Progenitor cell of endocrine pancreas (in vitro differentiated cells): ENCODE measurements at places on chromosomes 4 and X.

GRCh38 chr4:126807132-126807531 lies 825.6 kb upstream of the INTU start:
- DNase-seq: no peak

- DNase-seq: no peak
These were observed 62.1 kb downstream of the DCX start for GRCh38 chrX:111349934-111350333.

DNA sequence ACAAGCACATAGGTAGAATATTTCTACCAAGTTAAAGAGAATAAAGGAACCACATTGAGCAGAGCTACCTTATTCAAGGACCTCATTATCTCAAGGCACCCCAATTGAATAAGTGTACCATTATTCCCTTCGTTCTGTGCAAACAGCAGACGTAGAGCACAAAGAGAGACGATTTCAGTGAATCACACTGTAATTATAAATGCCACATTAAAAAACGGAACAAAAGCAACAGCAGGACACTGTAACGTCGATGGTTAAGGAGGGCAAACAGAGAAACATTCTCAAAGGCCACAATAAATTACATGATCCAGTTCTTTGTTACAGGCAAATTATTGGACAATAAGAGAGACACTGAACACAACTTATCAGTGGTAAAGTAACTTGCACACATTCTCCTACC lies 644.1 kb upstream of the TENM3 start:
- DNase-seq: no peak

- DNase-seq: no peak
These were observed 29.8 kb upstream of the HPGDS start for GRCh38 chr4:94372228-94372978.

- DNase-seq: no peak
These were observed 89.0 kb downstream of the SH3KBP1 start for GRCh38 chrX:19798423-19798822.

GRCh38 chr4:159106636-159107035 lies 3.8 kb downstream of the RAPGEF2 start:
- DNase-seq: no peak

GRCh38 chr4:125155251-125155650 lies 159.5 kb upstream of the FAT4 start:
- DNase-seq: no peak

GRCh38 chrX:139203651-139204570 lies 326.6 kb upstream of the F9 start:
- DNase-seq: peak; percentile 41

GRCh38 chr4:77006753-77007353 lies 57.3 kb downstream of the SEPTIN11 start:
- no peak for DNase-seq

GRCh38 chrX:32397562-32398216 lies 813.7 kb downstream of the DMD start:
- DNase-seq: no peak

DNA sequence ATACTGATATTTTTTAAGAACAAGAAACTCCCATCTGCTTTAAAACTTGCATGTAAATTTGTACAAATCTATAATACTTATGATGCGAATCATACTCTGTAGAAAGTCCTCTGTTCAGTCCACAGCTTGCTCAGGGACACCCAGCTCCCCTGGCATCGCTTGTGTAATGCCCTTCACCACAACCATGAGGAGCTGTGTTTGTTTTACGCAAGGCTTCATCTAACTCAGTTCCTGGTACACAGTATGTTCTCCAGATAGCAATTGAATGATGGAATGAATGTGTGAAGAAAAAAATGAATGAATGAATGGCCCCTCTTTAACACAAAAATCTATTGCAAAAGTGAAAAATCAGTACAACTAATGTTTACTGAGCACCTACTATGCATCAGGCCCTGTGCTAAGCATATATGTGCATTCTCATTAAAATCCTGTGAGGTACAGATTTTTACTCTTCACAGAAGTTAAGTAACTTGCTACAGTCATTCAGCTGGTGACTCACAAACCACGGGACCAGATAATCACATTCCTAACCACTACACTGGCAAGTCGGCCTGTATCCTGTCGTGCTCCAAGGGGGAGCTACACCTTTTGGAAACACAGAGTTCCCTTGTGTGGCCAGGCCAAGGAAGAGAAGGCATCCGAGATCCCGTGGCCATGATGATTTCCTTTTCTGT lies 58.7 kb upstream of the KDR start:
- no peak for DNase-seq

- DNase-seq: no peak
These were observed 6.4 kb upstream of the COMMD8 start for GRCh38 chr4:47469951-47470350.

GRCh38 chrX:148573119-148573518 lies 72.7 kb downstream of the AFF2 start:
- no peak for DNase-seq

- no peak for DNase-seq
These were observed 11.1 kb downstream of the TREX2 start for GRCh38 chrX:153434801-153435200.

GRCh38 chr4:79164907-79165610 lies 160.8 kb downstream of the NAA11 start:
- DNase-seq: no peak

DNA sequence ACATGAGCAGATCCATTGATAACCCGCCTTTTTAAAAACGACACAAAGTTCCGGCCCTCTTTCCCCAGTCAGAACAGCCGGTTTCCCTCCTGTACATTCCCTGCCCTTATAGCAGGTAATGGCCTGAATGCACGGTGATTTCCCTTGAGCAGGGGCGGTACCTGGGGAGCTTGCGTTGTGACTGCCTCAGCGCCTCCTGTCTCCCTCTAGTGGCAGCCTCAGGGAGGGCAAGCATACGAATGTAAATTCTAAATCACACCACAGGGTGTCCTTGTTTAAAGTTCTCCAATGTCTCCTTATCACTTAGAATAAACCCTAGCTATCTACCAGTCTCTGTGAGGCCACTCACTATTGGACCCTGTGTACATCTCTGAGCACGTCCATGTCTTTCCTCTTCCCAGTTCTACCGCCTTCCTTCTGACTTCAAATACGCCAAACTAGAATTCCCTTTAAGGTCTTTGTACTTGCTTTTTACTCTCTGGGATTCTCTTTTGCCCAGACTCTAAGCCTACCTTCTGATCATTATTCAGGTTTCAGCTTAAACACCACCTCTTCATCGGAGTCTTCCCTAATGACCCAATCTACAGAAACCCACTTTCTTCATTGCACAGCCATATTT lies 18.4 kb upstream of the LDB2 start:
- DNase-seq: peak; percentile 33

- DNase-seq: no peak
These were observed 184.1 kb upstream of the PPARGC1A start for GRCh38 chr4:24073948-24074347.

GRCh38 chr4:54614149-54614548 lies 43.6 kb upstream of the KIT start:
- no peak for DNase-seq

DNA sequence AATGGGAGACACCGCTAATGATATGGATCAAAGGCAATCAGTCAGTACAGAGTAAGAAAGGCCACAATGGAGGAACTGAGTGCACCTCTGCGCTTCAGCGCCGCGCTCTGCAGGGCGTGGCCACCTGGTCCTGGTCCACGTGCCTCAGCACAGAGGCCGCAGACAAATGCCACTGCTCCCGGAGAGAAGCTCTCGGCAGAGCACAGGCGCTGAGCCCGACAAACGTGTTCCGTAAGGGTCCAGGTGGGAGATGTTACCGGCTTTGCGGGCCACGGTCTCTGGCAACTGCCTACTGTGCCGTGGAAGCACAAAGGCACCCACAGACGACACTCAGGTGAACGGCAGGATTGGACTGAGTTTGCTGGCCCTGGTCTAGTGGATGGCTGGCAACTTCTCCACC lies 68.9 kb downstream of the ACOX3 start:
- no peak for DNase-seq

GRCh38 chr4:39642885-39643552 lies 4.4 kb upstream of the SMIM14 start:
- no peak for DNase-seq

DNA sequence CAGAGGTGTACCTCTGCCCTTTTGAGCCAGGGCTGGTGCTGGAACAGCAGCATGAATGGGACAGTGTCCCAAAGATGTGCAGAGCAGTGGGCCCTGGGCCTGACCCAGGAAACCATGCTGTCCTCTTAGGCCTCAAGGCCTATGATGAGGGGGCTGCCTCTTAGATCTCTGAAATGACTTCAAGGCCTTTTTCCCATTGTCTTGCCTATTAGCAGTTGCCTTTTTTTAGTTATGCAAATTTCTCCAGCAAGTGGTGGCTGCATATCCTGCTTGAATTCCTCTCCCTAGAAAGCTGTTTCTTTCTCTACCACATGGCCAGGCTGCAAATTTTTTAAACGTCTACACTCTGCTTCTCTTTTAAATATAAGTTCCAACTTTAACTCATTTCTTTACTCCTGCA lies 160.3 kb downstream of the CFAP299 start:
- DNase-seq: no peak

DNA sequence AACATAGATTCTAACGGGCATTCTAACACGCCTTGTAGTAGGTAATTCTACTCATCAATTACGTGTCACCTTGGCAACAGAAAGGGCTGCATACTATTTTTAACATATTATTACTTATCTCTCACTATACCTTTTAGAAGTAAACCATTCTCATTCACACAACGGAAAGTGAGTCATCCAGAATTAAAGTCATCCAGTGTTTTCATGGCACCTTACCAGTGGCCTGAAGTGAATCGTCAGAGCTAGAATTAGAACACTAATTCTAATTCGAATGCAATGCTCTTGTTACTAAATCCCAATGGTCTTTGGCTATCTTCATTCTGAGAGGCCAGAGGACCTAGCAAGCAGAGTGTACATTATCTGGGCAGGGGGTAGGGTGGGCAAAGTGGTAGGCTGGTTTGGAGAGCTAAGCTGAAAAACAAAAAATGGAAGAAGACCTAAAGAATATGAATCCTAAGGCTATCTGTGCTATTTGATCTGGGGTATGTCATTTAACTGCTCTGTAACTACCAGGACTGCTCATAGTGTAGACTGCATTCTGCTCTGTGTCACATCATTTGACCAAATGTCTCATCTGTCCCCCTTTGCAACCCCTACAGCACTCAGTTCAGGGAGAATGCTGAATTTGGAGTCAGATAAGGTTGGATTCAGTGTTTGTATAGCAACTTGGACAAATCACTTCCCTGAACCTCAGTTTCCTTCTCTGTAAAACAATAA lies 96.5 kb downstream of the HDAC8 start:
- DNase-seq: no peak

- DNase-seq: no peak
These were observed 21.9 kb downstream of the APOO start for GRCh38 chrX:23885803-23886202.

- no peak for DNase-seq
These were observed 162.2 kb upstream of the GPR101 start for GRCh38 chrX:137195991-137196390.

GRCh38 chr4:70399319-70399718 lies 1.6 kb downstream of the OPRPN start:
- DNase-seq: no peak

DNA sequence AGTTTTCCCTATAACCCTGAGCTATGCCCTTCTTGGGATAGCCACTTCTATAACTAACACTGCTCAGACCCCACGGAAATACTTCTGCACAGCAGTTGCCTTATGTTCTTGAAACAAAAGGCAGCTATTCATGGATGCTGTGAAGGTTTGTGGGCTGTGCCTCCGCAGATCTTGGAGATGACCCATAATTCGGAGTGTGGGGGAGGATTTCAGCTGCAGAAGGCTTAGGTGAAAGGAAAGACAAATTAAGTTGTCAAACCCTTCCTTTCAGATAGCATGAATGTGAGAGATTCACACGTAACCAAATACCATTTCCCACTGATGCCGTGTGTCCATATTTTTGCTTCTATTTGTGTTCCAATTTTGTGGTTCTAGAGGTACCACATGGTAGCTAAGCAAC lies 38.1 kb upstream of the NYX start:
- no peak for DNase-seq

DNA sequence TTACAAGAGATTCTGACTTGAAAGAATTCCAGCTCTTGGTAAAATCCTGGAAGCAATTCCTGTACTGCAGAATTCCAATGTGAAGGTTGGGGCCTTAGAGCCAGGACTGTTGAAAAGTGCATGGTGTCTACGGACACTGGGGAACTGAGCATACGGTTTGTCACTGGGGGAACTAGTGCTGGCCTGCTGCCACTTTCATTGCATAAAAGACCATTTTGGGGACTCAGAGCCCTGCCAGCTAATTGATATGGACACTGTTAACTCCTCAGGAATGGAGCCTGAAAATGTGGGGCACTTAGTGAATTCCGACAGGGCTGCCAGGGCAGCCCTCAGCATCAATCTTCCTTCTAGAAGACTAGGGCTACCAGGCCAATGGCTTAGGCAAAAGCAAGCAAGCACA lies 55.9 kb downstream of the AMOT start:
- no peak for DNase-seq

GRCh38 chr4:60897415-60897814 lies 302.7 kb upstream of the ADGRL3 start:
- no peak for DNase-seq

GRCh38 chr4:13860126-13860525 lies 232.6 kb upstream of the BOD1L1 start:
- DNase-seq: no peak

DNA sequence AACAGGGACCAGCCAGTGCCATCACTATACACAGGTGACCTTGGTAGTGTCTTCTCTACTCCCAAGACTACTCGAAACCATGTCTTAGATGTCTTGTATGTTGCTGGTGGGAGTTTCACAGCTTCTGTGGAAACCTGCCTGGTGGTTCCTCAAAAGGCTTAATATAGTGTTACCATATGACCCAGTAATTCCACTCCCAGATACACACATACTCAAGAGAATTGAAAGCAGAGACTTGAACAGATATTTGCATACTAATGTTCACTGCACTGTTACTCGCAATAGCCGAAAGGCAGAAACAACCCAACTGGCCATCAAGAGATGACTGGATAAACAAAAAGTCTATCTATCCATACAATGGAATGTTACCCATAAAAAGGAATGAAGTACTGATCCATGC lies 3.1 kb downstream of the TFDP3 start:
- DNase-seq: no peak

- no peak for DNase-seq
These were observed 132.3 kb downstream of the SLIT2 start for GRCh38 chr4:20383969-20384368.

- DNase-seq: peak; percentile 13
These were observed 151.2 kb upstream of the SLC4A4 start for GRCh38 chr4:71187404-71188155.

DNA sequence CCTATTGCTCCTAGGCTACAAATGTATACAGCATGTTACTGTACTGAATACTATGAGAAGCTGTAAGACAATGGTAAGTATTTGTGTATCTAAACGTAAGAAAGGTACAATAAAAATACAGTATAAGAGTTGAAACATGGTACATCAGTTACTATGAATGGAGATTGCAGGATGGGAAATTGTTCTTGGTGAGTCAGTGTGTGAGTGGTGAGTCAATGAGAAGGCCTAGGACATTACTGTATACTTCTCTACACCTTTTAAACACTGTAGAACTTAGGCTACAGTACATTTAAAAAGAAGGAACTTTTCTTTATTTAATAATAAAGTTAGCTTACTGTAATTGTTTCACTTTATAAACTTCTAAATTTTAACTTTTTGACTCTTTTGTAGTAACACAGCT lies 2603.2 kb downstream of the PCDH7 start:
- DNase-seq: no peak
